Osteocyte (in vitro differentiated cells): ENCODE measurements at places on chromosomes 6 and 20. TPM values are rescaled to one million over a fixed set of nuclear protein-coding genes. Genes with fewer than 3 reads are reported as not detected.
A peak's percentile ranks its signal among the peaks of the same experiment; 100 is the strongest.

The PCSK2 gene
- total RNA-seq, result not detected in 2 replicates

The NINL gene
- 20.4 and 20.8 TPM in 2 replicates for total RNA-seq

The PACSIN1 gene
- not detected in 2 replicates for total RNA-seq

The FKBP1A gene
- total RNA-seq, result 180 and 187 TPM in 2 replicates

DNA sequence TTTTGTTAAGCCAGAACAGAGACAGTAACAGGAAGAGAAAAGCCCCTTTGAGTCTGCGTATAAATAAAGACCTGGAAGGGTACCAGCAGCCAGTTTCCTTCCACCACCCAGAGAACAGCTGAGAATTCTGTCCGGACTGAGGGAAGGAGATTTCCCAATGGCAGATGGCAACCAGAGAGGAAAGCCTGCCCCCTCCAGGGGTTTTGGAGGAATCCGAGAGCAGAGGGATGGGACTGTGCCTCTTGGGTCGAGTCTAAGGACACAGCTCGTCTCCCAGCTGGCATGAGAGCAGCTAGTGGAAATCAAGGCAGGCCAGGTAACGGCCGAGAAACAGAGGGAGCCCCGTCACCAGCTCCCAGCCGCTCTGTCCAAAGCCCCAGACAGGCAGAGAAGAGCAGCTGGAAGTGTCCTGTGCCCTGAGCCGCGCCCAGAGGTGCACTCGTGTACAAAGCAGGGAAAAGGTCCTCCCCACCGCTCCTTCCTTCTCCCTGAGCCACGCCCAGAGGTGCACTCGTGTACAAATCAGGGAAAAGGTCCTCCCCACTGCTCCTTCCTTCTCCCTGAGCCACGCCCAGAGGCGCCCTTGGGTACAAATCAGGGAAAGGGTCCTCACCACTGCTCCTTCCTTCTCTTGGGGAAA, 134.0 kb upstream of the SNX9 start:
- DNase-seq, result no peak

DNA sequence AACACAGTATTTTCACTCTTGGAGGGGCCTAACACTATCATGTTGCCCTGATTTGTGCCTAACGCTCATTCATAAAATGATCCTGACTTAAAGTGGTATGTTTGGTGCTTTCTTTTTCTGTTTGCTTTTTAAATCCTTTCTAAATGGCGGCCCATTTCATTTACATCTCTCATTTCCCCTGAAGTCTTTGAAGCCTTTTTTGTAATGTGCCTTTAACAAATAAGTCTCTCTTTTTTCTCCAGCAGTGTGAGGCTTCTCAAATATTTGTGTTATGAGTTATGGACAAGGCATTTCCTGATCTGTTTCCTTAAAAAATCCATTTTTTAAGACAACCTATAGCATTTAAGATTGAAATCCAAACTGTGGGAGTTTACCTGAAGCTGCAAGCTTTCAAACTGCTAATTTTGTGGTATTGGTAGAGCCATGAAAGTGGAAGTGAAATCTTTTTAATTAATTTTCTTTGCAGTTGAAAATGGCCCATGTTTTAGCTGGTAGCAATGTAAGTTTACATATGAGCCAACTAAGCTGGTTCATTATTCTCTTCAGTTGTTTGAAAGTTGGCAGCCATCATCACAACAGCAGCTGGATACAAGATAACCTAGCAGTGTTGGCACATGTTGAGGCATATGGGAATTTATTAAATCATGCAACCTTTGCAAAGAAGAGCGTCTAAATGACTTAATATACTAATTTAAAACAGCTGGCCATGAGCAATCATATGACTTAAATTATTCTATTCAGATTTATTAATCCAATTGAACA, 469.7 kb downstream of the CDKAL1 start:
- no peak for DNase-seq

- DNase-seq, result peak; percentile 87
Observed at GRCh38 chr6:56246881-56247653, at the start of gene COL21A1. COL21A1 (minus strand) TSS chr6:56247580; CDS start chr6:56182618, 64,962 bp downstream.

DNA sequence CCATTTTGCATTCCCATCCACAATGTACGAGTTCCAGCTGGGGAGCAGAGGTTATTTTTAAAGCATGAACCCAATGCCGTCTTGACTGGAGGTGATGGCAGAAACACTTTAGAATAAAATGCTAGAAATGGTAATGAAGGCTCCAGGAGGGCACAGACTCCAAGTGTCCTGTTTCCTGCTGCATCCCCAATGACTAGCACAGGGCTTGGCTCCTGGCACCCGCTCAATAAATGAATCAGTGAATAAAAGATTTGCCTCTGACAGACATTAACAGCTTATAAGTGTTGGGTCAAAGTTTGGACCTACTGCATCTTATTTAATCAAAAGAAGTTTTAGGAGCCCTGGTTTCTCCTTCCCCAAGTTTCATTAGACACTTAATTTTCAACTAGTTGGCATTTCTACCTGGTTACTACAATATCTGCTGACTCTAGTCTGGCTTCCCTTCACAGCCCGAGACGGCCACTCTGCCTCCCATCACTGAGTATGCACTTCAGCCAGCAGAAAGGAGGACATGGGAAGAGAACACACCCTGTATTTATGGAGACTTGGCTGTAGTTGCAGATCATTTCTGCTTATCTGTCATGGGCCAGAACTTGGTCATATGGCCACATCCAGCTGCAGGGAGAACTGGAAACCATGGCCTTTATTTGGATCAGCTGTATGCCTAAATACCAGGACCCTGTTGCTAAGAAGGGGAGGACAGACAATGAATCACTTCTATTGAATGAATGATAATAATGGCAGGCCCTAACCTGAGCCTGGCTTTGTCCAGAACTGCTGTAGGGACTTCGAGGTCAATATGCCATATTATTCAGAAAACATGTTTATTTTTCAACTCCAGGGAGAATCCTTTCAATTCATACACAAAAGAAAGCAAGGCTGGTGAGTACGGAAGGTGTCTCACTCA, 63.1 kb downstream of the TTI1 start:
- no peak for DNase-seq

GRCh38 chr20:3390759-3391425, 16.6 kb downstream of the DNAAF9 start:
- DNase-seq, result no peak

- no peak for DNase-seq
Observed at GRCh38 chr6:10184371-10185227, 230.3 kb downstream of the TFAP2A start.

DNA sequence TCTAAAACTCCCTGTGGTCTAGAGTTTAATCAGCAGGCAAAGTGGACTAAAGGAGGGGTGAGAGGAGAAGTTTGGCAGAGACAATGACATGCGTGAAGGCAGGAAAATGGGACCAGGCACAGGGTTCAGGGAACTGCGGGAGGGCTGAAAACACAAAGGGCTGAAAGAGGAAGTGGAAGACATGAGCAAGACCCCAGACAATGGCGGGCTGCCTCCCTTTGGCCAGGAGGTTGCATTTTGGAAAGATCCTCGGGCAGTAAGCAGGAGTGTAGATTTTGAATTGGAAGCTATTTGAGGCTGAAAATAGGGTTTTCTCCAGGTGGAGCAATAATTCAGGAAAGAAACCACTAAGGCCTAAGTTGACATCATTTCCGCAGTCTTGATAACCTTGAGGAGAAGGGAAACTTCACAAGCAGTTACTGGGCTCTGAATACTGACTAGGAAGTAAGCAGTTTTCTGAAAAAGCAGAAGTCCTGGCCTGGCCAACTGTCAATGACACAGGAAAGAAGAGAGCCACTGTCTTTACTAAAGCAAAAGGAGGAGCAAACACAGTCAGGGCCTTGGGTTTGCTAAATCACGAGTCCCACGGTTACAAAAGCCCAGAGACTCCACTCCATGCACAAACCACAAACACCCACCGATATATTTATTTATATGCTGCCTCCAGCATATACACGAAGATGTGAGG, 3.4 kb downstream of the LY86 start:
- DNase-seq, result peak; percentile 60
